B cell (primary cell): ENCODE measurements at places on chromosomes 2 and 18.

GRCh38 chr18:1585881-1586488 is 681.3 kb downstream of the ADCYAP1 start:
- no peak overlapping the region for H3K4me3 ChIP-seq
- H3K36me3 ChIP-seq: no peaks in the 10 kb centered on the region
- no peak overlapping the region for H3K27ac ChIP-seq
- DNase-seq: peak; percentile 36
- H3K27me3 ChIP-seq: no peaks in the 10 kb centered on the region
- H3K4me1 ChIP-seq: no peaks in the 10 kb centered on the region

GRCh38 chr18:8461544-8461943 is 147.7 kb upstream of the RAB12 start:
- H3K27ac ChIP-seq: no peak overlapping the region
- H3K36me3 ChIP-seq: no peaks in the 10 kb centered on the region
- H3K27me3 ChIP-seq: no peaks in the 10 kb centered on the region
- no peak overlapping the region for H3K4me3 ChIP-seq
- no peak for DNase-seq

- H3K27me3 ChIP-seq: no peaks in the 10 kb centered on the region
- H3K4me1 ChIP-seq: peaks cover 5% of the 10 kb centered on the region
- H3K4me3 ChIP-seq: no peak overlapping the region
- H3K36me3 ChIP-seq: no peaks in the 10 kb centered on the region
- DNase-seq: no peak
- H3K27ac ChIP-seq: no peak overlapping the region
These were observed 37.0 kb upstream of the NT5DC4 start for GRCh38 chr2:112683550-112684414.

DNA sequence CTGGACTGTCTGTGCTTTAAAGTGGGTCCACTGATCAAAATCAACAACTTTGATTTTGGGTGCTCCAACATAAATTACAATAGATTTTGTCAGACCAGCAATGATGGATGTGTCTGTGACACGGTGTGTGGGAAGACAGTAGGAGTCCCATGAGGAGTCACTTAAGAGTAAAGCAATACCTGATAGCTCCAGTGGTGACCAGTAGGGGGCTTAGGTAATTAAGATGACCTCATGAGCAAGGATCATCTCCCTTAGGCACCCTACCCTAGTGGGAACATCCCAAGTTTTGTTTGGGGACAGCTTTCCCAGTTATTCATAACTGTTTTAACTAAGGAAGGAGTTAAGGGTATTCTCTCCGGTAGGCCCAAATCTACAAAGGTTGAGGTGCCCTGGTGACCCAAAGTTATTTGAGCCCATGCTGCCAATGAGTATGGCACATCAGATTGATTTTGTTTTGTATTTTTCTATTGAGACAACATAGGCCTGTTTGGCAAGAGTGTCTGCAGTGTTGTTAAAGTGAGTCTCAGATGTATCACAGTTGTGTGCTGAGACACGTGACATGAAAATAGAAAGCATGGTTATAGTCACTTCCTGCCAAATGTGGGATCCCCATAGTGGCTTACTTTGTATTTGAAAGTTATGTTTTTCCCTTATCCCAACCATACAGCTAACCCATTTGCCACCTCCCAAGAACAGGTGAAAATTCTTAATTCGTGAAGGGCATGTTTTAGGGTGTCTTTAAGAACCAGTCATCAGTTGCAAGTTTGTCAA is 1337.6 kb upstream of the SLC39A10 start:
- no peaks in the 10 kb centered on the region for H3K36me3 ChIP-seq
- H3K4me3 ChIP-seq: no peak overlapping the region
- no peaks in the 10 kb centered on the region for H3K27me3 ChIP-seq
- DNase-seq: no peak
- no peak overlapping the region for H3K27ac ChIP-seq
- H3K4me1 ChIP-seq: no peaks in the 10 kb centered on the region

DNA sequence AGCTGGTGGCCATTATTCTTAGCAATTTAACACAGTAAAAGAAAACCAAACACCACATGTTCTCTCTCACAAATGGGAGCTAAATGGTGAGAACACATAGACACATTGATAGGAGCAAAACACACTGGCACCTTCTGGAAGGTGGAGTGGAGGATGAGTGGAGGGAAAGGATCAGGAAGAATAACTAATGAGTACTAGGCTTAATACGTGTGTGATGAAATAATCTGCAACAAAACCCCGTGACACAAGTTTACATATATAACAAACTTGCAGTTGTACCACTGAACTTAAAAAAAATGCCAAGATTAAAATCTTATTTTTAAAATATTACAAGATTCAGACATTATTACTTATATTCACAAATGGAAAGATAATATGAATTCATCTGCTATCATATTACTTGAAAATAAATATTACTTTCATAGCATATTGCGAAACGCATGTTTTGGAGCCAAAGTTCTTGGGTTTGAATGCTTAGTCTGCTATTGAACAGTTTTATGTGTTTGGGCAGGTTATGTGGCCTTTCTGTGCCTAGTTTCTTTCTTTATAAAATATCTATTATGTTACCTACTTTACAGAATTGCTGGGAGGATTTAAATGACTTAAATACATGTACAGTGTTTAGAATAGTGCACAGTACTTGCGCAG is 20.5 kb downstream of the ANKRD62 start:
- no peak for DNase-seq
- no peak overlapping the region for H3K27ac ChIP-seq
- H3K36me3 ChIP-seq: no peaks in the 10 kb centered on the region

DNA sequence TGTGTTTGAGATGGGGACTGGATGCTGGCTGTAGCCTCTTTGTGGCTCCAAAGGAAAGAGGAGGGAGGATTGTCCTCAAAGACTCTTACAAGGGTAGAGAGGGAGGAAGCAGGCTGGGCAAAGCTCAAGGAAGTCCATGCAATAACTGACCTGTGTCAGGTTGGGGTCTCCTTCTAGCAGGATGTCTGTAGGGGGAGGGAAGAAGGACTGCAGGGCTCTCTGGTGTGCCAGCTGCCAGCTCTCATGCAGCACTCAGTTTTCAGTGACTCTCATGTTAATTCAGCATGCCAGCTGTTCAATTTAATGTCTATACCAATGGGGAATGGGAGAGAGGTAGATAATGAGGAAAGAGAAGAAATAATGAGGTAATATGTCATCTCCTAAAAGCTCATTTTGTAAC is 85.3 kb upstream of the RANBP2 start:
- H3K4me3 ChIP-seq: no peak overlapping the region
- H3K27me3 ChIP-seq: no peaks in the 10 kb centered on the region
- H3K36me3 ChIP-seq: no peaks in the 10 kb centered on the region

DNA sequence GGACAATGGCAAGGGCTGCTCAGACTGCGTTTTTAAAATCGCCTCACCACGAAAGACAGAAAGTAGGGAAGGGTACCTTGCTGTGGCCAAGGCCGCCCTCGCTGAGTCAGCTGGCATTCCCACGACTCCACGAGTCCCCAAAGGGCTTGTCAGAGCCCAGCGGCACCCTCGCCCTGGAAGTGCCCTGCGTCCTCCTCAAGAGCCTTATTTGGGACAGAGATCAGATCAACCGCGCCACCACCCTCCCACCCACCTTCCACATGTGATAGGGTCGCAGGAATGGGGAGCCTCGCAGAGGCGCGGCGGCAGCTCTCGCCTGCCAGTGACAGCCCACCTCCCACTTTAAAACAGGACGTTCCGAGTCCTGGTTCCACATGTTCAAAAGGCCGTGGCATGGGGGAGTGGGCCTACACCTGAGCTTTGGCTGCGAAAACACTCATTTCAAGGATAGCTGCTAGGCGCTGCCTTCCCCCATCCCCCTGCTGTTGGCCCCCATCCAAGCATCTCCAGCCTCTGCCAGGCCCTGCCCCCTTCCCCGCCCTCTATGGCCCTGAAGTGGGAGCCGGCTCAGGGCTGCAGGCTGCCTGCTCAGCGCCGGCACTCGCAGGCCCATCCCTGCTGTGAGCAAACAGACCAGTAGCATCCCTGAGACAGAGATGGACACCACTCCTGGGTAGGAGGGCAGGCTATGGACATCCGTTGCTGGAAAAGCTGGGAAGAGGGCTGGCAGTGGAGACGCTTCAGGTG is 38.1 kb upstream of the ARHGEF4 start:
- H3K4me1 ChIP-seq: peaks cover 7% of the 10 kb centered on the region
- no peaks in the 10 kb centered on the region for H3K27me3 ChIP-seq
- H3K36me3 ChIP-seq: no peaks in the 10 kb centered on the region
- peak overlapping the region; percentile 82 for H3K4me3 ChIP-seq

DNA sequence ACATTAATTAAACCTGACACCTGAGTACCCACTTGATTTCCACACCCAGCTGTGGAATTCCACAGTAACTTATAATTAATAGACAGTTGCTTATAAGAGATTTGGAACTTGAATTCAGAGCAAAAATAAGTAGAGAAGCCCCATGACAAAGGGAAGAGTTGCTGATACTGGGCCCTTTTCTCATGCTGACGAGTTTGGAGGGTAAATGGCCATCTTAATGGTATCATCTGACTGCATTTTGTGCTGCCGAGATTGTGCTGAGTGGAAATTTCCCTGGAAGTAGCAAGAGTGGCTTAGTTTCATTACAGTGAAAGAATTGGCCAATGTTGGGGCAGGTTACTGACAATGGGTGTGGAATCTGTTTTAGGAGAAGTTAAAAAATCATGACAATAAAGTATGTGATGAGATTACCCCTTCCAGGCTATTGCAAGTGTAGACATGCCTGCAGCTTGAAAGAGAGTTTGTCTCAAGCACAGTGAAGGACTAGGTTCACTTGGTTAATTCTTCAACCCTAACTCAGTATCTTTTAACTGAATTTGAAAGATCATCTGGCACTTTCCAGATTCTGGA is 49.9 kb downstream of the VSNL1 start:
- H3K4me1 ChIP-seq: no peaks in the 10 kb centered on the region
- no peak overlapping the region for H3K4me3 ChIP-seq
- H3K27ac ChIP-seq: no peak overlapping the region
- no peaks in the 10 kb centered on the region for H3K36me3 ChIP-seq
- no peak for DNase-seq

DNA sequence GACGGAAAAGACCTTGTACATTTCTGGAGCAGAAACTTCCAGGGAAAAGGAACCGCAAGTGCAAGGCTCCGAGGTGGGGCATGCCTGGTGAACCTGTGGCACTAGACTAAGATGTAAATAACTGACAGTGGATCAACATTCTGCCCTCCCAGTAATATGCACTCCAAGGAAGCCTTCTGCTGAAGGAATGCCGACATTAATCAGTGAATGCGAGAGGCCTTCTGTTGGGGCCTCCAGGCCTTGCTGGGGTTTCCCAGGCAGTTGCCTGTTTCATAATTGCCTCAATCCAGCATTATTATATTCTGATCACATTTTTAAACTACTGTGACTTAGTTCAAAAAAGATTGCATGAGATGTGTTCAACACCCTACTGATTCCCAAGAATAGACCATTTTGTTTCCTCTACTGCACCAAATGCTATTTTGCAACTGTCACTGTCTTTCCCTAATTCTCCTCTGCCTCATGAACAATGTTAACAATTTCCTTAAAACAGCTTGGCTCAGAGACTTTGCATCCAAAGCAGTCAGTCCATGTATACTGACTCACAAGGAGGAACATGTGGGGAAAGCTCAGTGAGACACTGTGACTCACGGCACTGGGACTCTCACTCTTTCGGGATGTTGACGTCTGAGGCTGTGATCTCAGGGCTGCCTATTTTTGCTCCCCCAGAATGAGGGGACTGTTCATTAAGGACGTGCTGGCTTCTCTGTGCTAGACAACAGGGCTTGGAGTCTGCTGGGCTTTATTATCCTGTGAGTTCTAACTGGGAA is 10.5 kb upstream of the DSG2 start:
- H3K27me3 ChIP-seq: no peaks in the 10 kb centered on the region
- H3K4me3 ChIP-seq: no peak overlapping the region
- H3K27ac ChIP-seq: no peak overlapping the region
- no peaks in the 10 kb centered on the region for H3K36me3 ChIP-seq
- H3K4me1 ChIP-seq: no peaks in the 10 kb centered on the region
- DNase-seq: no peak

DNA sequence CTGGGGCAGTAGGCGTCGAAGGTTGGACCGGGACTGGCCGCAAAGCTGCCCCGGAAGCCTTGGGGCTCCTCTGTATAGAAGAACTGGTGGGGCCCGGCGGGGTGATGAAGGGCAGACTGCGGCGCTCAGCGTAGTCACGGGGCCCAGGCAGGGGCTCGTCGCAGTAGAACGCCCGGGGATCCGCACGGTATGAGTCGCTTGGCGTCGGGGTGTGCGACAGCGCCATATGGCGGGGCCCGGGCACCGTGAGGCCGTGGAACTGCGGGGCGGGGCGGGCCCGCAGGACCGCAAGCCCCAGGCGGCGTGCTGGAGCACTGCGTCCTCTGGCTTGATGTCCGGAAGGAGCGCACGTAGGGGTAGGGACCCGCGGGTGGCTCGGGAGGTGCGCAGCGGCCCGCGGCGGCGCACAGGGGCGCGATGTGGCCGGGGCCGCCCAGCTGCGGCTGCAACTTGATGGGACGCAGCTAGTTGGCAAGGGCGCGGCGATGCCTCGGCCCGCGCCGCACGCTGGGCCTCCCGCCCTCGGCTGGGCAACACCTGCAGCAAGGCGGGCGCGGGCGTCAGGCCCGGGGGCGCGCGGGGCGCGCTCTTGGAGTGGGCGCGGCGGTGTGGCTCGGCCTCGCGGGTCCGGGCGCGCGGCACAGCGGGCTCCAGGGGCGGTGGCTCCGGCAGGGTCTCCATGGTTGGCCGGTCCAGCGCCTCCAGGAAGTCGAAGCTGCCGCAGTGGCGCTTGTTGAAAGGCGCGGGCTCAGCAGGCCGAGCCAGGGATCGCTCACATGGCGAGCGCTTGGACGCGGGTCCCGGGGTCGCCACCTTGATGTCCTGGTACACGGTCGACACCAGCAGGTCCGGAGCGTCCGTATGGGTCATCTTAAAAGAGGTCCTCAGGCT is 251.4 kb downstream of the ANKRD30B start:
- H3K36me3 ChIP-seq: no peaks in the 10 kb centered on the region
- H3K27me3 ChIP-seq: no peaks in the 10 kb centered on the region
- H3K27ac ChIP-seq: no peak overlapping the region
- no peak overlapping the region for H3K4me3 ChIP-seq
- H3K4me1 ChIP-seq: no peaks in the 10 kb centered on the region

DNA sequence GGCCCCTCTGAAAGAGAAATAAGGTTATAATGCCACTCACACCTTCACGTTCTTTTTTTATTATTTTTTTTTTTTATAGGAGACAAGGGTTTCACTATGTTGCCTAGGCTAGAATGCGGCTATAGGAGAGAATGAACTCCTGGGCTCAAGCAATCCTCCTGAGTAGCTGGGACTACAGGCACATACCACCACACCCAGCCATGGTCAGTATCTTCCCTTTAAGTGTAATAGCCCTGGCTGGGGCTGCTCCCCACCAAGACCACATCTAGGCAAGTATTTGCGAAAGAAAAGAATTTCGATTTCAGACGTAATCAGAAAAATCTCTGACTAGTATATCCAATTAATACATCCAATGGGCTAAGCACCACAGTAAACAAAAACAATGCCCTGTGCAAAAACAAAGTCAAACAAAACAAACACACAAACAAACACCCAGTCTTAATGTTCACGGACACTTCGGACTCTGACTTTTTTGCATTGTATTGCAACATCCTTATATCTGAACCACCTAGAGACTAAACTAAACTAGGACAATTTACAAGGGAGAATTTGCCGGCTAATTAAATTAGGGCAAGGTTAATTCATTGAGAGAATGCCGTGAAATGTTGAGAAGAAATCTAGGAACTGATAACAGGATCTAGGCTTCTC is 49.6 kb upstream of the TLK1 start:
- H3K4me1 ChIP-seq: peaks cover 14% of the 10 kb centered on the region
- no peaks in the 10 kb centered on the region for H3K36me3 ChIP-seq
- no peak for DNase-seq
- no peaks in the 10 kb centered on the region for H3K27me3 ChIP-seq
- H3K4me3 ChIP-seq: no peak overlapping the region
